NCI-H1417 treated with DMSO at 0.1 percent for 48 hours (cell line): ENCODE measurements at places on chromosomes 4 and X.

DNA sequence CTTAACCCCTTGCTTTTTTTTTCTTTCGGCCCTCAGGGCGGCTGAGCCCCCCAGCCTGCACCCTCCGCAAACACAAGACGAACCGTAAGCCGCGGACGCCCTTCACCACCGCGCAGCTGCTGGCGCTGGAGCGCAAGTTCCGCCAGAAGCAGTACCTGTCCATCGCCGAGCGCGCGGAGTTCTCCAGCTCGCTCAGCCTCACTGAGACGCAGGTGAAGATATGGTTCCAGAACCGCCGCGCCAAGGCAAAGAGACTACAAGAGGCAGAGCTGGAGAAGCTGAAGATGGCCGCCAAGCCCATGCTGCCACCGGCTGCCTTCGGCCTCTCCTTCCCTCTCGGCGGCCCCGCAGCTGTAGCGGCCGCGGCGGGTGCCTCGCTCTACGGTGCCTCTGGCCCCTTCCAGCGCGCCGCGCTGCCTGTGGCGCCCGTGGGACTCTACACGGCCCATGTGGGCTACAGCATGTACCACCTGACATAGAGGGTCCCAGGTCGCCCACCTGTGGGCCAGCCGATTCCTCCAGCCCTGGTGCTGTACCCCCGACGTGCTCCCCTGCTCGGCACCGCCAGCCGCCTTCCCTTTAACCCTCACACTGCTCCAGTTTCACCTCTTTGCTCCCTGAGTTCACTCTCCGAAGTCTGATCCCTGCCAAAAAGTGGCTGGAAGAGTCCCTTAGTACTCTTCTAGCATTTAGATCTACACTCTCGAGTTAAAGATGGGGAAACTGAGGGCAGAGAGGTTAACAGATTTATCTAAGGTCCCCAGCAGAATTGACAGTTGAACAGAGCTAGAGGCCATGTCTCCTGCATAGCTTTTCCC lies 3.4 kb downstream of the MSX1 start:
- DNase-seq = no peak

GRCh38 chrX:84475596-84475995 lies 26.7 kb downstream of the HDX start:
- no peak for DNase-seq

DNA sequence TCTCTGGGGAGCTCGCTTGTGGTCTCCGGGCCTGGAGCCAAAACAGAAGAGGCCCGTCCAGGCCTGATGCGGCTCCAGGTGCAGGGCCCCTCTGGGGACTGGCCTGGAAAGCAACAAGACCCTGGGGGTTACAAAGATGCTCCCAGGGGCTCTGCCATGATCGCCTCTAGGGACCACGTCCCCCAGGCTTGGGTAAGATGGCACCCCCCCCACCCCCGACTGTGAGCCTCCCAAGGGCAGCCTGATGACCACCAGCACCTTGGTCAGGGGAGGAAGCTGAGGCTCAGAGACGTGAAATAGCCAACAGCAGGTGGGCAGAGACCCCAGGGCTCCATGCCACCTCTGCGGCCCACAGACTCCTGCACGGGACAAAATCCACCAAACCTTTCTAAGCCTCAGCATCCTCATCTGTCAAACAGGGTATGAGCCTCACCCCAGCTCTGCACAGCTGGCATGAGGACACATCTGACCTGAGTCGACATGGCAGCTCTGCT lies 25.4 kb downstream of the C4orf50 start:
- DNase-seq = no peak

GRCh38 chr4:101885574-101885973 lies 95.0 kb downstream of the BANK1 start:
- DNase-seq = no peak

DNA sequence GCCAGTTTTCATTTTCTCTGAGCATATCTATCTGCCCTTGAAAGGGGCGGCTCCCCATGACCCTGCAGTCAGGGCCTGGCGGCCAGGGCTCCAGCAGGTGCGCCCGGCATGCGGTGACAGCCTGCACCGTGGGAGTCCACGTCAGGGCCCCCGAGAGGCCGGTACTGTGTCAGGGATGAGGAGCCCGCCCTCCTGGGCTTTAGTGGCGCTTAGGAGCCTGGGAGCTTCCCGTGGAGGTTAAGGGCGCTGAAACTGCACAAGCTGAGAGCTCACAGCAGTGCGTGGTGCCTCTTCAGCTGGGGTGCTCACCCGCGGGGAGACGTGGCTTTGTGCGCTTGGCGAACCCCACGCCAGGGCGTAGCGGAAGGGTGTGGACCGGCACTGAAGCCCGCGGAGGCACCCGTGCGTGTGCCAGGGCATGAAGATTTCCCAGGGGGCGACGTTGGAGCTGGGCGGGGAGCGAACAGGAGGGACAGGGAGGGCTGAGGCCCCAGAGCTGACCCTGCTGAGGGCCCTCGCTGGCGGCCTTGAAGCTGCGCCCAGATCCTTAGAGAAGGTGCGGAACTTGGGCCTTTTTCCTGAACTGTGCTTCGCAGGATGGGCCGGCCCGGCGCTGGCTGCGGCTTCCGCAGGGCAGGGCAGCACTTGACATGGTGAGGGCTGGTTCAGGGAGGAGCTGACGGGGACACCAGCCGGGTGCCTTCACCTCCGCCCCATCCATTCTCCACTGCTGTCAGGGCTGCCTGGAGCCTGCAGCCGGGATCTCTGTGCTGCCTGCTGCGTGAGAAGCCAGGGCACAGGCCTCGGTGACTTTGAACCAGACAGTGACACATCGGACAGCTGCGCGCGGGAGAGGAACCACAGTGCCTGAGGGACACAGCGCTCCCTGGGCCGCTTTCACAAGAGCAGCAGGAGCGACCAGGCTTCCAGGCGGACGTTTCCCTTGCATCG lies 32.9 kb downstream of the HTT-AS start:
- no peak for DNase-seq

GRCh38 chr4:6201580-6202091 lies 1.3 kb upstream of the JAKMIP1 start:
- no peak for DNase-seq

DNA sequence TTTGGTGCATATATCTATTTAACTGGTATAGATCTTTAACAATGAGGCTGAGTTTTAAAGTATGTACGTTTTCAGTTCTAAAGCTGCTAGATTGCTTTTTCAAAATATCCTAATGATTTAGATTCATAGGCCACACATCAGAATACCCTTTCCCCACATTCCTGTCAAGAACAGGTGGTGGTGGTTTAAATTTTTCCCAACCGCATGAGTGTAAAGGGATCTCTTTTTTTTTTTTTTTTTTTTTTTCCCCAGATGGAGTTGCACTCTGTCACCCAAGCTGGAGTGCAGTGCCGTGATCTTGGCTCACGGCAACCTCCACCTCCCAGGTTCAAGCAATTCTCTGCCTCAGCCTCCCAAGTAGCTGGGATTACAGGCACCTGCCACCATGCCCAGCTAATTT lies 28.0 kb downstream of the NUP54 start:
- no peak for DNase-seq
